Ovary (tissue), 10 donors: ENCODE measurements at places on chromosomes 5 and 9. TPM values are rescaled to one million over a fixed set of nuclear protein-coding genes. Genes with fewer than 3 reads are reported as not detected.

GRCh38 chr9:88975966-88976889 is 15.0 kb upstream of the S1PR3 start:
- H3K4me1 ChIP-seq = no peaks in the 10 kb centered on the region
- H3K27me3 ChIP-seq = no peaks in the 10 kb centered on the region
- H3K27ac ChIP-seq = no peak overlapping the region
- no peaks in the 10 kb centered on the region for H3K36me3 ChIP-seq
- DNase-seq = no peak

- DNase-seq = peak; percentile 87
- H3K4me3 ChIP-seq = no peak overlapping the region
- H3K27me3 ChIP-seq = no peaks in the 10 kb centered on the region
Observed at GRCh38 chr5:80141147-80141671, 106.1 kb downstream of the THBS4 start.

DNA sequence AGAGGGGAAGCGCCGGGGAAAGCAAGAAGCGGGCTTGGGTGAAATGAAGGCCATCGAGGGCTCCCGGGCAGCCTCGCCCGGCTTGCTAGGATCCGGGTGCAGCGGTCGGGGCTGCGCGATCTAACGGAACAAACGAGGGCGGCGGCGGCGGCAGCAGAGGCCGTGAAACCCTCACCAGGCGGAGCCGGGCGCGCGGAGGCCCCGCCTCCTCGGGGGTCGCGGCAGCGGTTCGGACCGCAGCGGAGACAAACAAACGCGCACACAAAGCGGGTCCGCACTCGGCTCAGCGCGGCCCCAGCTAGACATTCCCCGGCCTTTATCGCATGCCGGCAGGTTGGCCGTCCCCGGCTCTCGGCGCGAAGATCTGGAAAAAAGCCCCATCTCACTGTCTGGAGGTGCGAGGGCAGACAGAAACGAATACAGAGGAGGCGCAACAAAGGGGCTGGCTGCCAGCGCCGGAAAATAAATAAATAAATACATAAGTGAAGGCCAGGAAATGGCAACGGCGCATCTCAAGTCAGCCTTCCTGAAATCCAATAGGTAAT is 10.5 kb upstream of the TRIM36 start:
- H3K36me3 ChIP-seq = no peaks in the 10 kb centered on the region
- no peaks in the 10 kb centered on the region for H3K27me3 ChIP-seq
- H3K27ac ChIP-seq = no peak overlapping the region

DNA sequence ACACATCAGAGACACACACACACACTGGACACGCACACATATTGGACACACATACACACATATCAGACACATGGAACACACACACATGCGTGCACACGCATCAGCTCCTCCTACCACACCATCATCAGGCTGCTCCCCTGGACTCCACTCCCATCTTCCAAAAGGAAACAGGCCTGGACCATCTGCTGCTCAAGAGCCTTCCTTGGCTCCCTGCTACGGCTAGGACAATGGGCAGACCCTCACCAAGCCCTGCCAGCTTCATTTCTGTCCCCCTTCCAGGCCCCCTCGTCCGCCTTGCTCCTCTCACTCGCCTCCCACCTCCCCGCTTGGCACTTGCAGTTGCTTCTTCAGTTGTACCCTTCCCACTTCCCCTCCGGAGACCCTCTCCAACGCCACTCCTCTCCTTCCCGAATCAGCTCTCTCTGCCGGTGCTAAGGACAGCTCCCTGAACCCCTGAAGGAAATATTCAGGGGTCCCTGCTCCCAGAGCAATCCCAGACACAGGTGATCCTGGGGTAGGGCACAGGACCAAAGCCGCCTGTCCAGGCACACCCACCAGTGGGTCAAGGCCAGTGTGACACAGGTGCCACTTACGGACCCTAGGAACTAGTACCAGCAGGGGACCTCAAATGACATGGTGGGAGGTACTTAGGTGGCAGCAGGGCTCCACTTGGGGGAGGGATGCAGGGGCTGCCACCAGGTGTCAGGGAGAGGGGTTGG is 12.1 kb upstream of the LAMC3 start:
- H3K4me1 ChIP-seq = no peaks in the 10 kb centered on the region
- no peaks in the 10 kb centered on the region for H3K27me3 ChIP-seq
- no peak overlapping the region for H3K27ac ChIP-seq

DNA sequence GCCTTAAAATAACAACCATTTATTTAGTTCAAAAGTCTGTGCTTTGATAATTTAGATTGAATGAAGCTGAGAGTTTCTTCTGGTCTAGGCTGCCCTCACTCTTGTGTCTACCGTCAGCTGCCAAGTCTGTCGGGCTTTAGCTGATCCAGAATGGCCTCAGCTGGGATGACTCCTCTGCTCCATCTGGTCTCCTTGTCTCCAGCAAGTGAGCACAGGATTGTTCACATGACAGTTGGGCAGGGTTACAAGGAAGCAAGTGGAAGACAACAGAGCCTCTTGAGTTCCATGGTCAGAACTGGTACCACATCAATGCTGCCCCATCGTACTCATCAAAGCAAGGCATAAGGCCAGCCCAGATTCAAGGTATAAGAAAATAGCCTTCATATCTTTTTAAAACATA is 9.0 kb downstream of the HTR1A start:
- no peaks in the 10 kb centered on the region for H3K4me1 ChIP-seq
- H3K4me3 ChIP-seq = no peak overlapping the region
- no peaks in the 10 kb centered on the region for H3K36me3 ChIP-seq
- H3K27me3 ChIP-seq = no peaks in the 10 kb centered on the region
- no peak for DNase-seq

GRCh38 chr9:110874963-110875674 is 163.2 kb downstream of the LPAR1 start:
- H3K4me3 ChIP-seq = no peak overlapping the region
- H3K36me3 ChIP-seq = no peaks in the 10 kb centered on the region
- peaks cover 3% of the 10 kb centered on the region for H3K4me1 ChIP-seq
- H3K27ac ChIP-seq = no peak overlapping the region
- no peak for DNase-seq
- no peaks in the 10 kb centered on the region for H3K27me3 ChIP-seq

- H3K36me3 ChIP-seq = no peaks in the 10 kb centered on the region
- no peaks in the 10 kb centered on the region for H3K27me3 ChIP-seq
- H3K4me1 ChIP-seq = no peaks in the 10 kb centered on the region
Observed at GRCh38 chr9:101543098-101543735, 9.6 kb downstream of the RNF20 start.

GRCh38 chr9:135262248-135262647 is 174.8 kb downstream of the OLFM1 start:
- no peak overlapping the region for H3K4me3 ChIP-seq
- no peak overlapping the region for H3K27ac ChIP-seq
- DNase-seq = no peak
- H3K27me3 ChIP-seq = no peaks in the 10 kb centered on the region
- no peaks in the 10 kb centered on the region for H3K4me1 ChIP-seq

DNA sequence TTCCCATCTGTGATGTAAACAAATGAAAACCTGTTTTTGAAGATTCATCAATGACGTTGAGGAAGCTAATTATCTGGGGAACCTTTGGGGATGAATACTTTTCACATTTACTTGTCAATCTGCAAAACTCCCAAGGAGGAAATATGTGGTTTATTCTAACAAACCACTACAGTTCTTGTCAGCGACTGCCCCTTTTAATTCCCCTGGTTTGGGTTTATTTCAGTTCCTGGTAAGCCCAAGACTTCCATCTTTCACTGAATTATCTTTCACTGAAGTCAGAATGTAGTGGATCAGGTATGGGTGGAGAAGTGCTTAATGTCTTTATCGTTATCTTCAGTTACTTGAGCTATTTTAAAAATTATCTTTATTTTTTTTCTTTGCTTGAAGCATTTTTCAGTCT is 40.2 kb downstream of the TLR4 start:
- no peaks in the 10 kb centered on the region for H3K4me1 ChIP-seq
- no peaks in the 10 kb centered on the region for H3K36me3 ChIP-seq
- no peak overlapping the region for H3K4me3 ChIP-seq
- H3K27ac ChIP-seq = no peak overlapping the region
- DNase-seq = no peak

DNA sequence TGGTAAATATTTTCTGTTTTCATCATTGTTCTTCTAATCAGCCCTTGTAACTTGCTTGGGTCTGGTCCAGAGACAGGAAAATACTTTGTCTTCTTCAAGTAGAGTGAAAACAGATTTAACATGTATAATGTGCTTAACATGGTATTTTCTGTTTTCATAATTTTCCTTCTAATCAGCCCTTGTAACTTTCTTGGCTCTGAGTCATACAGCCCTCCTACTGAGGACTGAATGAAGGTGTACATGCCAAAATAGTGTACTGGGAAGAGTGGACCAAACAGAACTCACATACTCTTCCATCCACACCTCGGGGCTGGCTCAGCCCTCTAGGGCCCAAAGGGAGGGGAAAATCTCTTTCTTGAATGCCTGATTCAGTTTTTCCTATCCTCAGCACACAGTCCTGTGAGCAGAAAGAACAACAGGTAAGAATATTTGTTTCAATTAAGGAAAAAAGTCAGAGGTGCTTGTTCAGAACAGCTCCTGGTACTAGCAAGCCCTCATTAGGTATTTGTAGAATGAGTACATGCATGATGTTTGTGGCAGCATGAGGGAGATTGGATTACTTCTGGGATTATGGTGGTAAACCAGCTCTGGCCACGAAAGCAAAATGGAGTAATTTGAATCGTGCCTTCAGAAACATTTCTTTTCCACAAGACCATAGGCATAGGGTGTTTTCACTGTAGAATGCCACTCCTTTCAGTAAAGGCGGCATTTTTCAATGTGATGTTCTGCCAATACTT is 24.2 kb upstream of the MACIR start:
- H3K4me1 ChIP-seq = no peaks in the 10 kb centered on the region
- no peaks in the 10 kb centered on the region for H3K36me3 ChIP-seq
- H3K4me3 ChIP-seq = no peak overlapping the region
- H3K27ac ChIP-seq = no peak overlapping the region

The FANCG gene
- 11.9 TPM for total RNA-seq

The MRPS2 gene
- 27.2 TPM for total RNA-seq

The KIF24 gene
- total RNA-seq = 1.00 TPM

The NTNG2 gene
- total RNA-seq = 1.5 TPM

The SOHLH1 gene
- not detected for total RNA-seq

The SIT1 gene
- 0.20 TPM for total RNA-seq

The AQP7 gene
- total RNA-seq = 2.5 TPM

The FAM221B gene
- total RNA-seq = not detected
